Stimulated activated CD4-positive, alpha-beta T cell treated with anti-CD3 and anti-CD28 coated beads, Interleukin-4, amount 100 ng/mL, for 24 hours (primary cell): ENCODE measurements at places on chromosomes 5 and 9.

DNA sequence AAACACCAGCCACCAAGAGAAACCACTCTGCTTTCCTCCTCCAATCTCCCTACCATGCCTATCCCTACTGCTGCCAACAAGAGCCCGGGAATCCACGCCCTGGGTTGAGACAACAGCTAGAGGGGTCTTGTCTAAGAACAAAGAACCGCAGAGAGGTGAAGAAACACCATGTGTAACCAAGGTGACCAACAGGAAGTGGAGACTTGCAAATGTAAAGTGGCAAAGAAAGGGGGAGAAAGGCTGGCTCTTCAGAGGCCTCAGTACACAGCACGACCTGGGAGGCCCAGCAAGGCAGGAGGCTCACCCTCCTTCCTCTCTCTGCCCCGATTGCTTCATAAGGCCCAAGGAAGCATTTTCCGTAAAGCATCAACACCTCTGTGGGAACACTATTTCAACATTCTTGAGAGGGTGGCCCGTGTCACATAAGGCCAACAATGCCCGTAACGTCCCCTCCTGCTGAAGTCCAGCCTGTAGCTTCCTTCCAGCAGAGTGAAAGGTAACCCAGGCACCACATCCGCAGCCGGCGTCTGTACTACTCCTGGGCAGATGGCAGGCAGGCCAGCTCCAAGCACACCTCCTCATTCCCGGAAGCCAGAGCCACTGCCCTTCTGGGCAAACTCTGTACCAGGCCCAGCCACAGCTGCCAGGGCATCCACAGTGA is 18.3 kb downstream of the CCNJL start:
- no peak for DNase-seq

DNA sequence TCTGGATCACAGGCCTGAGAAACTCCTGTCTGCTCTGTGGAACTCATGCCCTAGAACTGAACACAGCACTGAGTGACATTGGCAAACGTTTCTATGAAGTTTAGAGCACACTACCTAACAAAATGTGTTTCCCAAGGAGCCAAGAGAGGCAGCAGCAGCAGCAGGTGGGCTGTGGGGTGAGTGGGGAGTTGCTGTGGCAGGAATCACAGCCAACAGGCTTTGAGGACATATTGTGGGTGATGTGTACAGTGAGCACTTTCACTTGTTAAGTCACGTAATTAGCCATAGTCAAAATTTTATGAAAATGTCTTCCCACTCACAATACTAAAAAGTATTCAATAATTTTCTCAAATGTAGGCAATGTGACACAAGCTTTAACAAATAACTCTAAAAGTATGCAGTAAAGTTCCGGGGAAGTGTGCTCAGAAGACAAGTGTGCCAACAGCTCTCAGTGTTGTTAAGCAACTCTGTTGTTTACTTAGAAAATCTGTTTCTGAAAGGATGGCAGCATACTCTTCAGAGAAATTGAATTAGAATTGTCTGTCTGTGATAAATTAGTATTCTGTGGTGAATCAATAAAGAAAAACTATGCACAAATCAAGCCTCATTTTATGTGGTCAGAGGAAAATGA is 482.1 kb downstream of the SEMA5A start:
- no peak for DNase-seq

DNA sequence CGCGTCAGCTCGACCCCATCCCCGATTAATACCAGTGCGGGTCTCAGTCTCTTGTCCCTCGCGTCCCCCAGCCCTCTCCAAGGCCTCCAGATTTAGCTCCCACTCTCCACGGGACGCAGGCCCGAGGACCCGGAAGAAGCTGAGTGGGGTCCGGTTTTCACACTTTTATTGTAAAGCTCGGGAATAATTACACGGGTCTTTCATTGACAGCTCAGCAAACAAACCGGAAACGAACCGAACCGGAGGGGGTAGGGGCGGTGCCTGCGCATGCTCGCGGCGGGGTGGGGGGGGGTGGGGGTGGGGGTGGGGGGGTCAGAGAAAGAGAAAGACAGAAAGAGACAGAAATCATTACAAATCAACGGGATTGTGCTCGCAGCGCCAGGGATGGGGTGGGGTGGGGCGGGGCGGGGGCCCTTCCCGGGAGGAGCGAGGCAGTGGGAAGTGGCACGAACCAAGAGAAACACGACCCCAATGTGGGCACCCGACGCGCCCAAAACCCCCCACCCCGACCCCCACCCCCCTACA is 27.9 kb downstream of the PCDH1 start:
- DNase-seq = peak; percentile 42

- no peak for DNase-seq
Observed at GRCh38 chr9:76905791-76906646, at the start of gene PRUNE2. Gene PRUNE2 (minus strand): TSS chr9:76906114. CDS start chr9:76905963, 151 bp downstream.

- DNase-seq = no peak
Observed at GRCh38 chr9:93222890-93223259, 38.9 kb downstream of the WNK2 start.

DNA sequence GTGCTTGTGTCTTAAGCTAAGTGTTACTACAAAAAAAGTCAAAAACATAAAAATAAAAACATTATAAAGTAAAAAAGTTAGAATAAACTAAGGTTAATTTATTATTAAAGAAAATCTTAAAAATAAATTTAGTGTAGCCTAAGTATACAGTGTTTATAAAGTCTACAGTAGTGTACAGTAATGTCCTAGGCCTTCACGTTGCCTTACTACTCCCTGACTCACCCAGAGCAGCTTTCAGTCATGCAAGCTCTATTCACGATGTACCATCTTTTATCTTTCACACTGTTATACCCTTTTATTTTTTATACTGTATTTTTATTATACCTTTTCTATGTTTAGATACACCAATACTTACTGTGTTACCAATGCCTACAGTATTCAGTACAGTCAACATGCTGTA is 288.1 kb downstream of the HCN1 start:
- no peak for DNase-seq

GRCh38 chr5:161261668-161262323 is 284.7 kb downstream of the GABRB2 start:
- DNase-seq = no peak

GRCh38 chr9:121589986-121590385 is 61.4 kb upstream of the DAB2IP start:
- no peak for DNase-seq
